GM13977 (cell line): ENCODE measurements at places on chromosomes 2 and 18.

DNA sequence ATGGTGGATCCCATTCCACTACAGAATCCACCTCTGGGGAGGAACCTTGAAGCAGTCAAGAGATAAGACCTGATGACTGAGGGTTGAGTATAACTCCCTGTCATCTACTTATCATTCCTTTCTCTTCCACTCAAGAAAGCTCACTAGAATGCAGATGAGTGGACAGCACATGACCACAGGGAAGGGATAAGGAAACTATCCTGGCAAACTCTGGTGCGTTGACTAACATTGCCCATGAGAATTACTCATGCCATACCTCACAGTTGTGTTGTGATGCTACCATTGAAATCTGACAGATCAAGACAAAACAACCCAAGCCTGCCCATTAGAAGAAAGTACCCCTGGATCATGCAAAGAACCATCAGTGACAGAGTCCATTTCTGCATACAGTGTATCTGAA lies 26.5 kb downstream of the SLC16A14 start:
- DNase-seq = no peak

- no peak for DNase-seq
Observed at GRCh38 chr2:40394597-40394996, 57.3 kb downstream of the SLC8A1 start.

- no peak for DNase-seq
Observed at GRCh38 chr2:86078774-86079545, 26.7 kb downstream of the POLR1A start.

DNA sequence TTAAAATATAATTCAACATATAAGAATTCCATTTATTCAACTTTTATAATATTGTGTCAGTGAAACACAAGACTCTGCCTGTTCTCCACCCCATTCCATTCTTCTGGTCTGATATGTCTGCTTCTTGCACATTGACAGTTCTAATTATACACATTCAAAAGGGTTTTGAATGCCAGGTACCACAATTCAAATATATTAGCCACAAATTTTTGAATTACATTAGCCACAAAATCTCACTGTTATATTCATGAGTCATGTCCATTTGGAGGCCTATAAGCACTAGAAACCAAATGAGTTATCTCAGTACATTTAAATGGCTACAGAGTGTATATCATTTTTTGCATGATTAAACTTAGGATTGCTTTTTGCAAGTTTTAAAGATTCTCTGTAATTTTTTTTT lies 72.1 kb downstream of the CCDC150 start:
- DNase-seq = no peak

- DNase-seq = no peak
Observed at GRCh38 chr2:67841711-67842110, 221.1 kb downstream of the C1D start.

DNA sequence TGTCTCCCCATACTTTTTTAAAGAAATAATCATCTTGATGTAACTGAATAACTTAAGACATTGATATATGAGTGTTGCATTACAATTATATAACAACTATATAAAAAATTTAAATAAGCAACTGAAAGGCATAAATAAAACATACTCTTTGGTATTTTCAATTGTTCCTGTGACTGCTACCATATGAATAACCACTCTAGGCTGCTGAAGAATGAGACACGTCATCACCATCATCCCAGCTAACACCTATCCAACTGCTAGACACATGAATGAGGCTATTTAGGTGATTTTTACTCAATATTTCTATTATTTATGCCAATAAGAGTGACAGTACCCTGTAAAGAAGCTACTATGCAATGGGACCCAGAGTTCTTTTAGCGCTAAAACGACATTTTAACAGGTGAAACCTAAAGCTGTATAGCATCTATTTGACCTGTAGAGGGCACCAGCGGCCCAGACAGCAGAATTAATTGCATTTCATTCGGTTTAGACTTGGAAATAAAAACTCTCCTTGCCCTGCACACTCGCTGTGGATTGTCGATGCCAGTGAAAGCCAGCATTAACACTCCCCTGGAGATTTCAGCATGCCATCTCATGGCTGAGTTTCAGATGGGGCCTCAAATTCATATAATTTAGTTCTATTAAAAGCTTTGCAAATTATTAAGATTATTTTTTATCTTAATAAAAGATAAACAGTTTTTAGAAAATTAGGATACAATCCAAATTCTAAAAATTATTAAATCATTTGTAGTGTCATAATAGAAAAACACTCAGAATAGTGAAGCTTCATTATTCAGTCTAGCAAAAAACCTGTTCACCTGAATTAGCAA lies 89.4 kb upstream of the MAP2 start:
- peak; percentile 34 for DNase-seq

DNA sequence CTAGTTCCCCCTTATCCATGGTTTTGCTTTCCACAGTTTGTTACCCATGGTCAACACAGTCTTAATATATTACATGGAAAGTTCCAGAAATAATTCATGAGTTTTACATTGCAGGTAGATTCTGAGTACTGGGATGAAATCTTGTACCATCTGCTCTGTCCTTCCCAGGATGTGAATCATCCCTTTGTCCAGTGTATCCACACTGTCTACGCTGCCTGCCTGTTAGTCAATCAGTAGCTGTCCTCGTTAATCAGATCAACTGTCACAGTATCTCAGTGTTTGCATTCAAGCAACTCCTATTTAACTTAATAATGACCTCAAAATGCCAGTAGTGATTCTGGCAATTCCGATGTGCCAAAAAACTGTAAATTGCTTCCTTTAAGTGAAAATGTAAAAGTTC lies 76.3 kb downstream of the DYNC1I2 start:
- no peak for DNase-seq

- DNase-seq = no peak
Observed at GRCh38 chr2:44351088-44351487, 10.2 kb downstream of the PREPL start.

GRCh38 chr2:144004742-144005141 lies 515.2 kb downstream of the ZEB2 start:
- no peak for DNase-seq

DNA sequence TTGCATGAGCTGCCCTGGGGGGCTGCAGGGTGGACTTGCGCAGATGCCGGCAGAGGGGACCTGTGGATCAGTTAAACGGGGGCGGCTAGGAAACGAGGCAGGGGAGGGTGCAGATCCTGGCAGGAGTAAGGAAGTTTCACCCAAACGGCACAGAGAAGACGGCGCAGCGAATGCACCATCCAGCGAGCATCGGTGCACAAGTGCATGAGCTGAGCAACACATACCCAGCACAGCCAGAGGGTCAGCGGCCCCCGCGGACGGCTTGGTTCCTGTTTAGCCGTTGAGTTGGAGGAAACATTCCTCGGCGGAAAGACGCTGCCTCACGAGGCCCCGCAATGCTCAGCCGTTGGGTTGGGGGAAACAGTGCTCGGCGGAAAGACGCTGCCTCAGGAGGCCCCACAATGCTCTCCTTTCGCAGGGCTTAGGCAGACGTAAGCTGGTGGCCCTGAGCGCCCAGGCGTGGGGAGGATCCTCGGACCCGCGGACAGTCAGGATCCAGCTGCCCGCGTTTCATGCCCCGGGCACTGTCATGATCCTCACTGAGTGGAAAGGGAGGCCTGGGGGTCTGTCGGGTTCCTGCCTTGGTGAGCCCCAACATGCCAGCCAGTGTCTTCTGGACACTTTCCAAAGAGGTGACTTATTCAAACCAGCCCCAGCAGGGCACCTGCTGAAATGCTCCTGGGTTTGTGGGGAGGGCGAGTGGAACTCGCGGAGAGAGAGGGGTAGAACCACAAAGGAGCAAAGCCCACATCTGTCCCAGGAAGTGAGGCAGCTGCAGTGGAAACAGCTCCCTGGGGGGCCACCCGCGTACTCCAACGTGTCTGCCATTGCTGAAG lies 86.3 kb downstream of the NDUFA10 start:
- DNase-seq = no peak

DNA sequence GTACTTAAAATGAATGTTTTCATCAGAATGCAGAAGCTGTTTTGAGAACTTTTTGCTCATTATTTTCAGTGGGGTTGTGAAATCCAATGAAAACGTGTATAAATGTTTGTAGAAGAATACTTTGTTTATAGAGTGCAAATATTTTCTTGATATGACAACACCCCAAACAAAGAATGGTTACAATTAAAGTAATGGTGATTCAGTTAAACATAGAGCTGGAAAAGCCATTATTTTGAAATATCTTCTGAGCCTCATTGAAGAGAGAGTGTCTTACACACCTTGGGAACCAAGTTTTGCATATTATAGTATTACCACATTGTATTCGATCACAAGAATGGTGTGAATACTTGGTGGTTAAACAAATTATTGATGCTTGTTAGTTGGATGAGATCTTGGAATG lies 48.7 kb downstream of the SPTBN1 start:
- no peak for DNase-seq

DNA sequence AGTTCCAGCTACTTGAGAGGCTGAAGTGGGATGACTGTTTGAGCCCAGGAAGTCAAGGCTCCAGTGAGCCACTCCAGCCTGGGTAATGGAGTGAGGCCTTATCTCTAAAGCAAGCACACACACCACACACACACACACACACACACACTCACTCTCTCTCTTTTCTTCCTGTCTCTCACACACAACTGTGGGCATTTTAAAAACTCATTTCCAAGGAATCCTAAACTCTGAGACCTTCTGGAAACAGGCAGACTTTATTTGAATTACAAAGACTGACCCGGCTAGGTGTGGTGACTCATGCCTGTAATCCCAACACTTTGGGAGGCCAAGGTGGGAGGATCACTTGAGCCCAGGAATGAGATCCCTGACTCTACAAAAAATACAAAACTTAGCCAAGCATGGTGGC lies 21.3 kb downstream of the WDSUB1 start:
- DNase-seq = no peak

DNA sequence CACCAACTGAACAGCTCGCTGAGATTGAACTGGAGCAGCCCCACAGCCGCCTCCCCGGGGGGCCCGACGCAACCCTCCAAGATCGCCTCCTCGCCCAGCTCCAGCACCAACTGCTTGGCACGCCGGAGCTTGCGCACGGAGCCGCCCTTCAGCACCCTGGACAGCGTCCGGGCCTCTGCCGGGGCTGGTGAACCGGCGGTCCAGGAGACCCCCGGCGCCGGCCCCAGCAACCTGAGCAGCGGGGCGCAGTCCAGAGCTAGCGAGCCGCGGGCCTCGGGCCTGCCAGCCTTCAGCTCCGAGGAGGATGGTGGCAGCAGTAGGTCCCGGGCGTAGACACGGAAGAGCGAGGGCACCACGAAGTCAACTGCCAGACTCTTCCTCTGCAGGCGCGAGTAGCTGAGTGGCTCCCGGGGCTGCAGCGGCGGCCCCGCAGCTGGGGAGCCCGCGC lies 1.2 kb downstream of the ALK start:
- peak; percentile 55 for DNase-seq

- no peak for DNase-seq
Observed at GRCh38 chr2:33111002-33111446, 164.3 kb downstream of the LTBP1 start.

GRCh38 chr18:45108754-45109153 lies 428.1 kb downstream of the SETBP1 start:
- no peak for DNase-seq

DNA sequence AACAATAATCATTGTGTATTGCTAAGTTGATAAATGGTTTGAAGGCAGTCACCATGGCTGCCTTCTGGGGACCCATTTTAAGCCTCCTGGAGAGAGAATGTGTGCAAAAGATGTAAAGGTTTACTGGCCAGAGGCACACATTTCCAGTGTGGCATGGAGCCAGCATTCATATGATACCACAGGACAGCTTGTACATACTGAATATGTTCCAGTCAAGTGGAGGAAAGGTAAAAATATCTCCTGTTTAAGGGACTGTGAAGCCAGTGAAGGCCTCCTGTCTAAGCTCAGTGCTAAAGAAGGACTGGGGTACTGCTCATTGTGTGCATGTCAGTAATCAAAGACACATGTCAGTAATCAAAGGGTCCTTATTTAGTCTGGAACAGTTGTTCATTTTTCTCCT lies 119.2 kb downstream of the BABAM2 start:
- no peak for DNase-seq

DNA sequence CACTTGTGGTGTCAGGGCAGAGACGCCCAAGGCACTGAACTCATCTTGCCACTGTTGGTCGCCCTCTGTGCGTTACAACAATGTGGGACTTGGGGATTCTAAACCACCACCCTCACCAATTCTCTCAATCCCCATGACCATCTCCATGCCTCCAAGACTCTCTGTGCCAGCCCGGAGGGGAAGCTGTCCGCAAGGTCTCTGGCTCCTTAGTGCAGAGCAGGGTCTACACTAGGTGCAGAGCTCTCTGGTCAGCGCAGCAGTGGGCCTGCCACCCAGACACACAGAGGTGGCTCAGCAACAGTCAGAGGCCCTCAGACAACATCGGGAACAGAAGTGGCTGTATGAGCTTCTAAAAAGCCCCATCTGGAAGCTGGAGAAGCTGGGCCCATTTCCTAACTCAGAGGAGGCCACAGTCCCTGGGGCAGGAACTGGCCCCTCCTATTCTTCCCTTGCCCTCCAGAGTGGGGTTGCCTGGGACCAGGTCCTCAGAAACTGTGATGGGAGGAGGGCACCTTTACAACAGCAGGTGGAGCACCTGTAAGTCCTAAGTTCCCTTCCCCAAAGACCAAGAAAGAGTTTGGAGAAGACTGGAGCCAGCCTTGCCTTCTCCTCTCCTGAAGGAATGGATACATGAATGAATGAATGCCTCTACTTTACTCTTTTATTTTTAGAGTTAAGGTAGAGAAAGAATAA lies 37.7 kb downstream of the SERTAD2 start:
- DNase-seq = no peak

DNA sequence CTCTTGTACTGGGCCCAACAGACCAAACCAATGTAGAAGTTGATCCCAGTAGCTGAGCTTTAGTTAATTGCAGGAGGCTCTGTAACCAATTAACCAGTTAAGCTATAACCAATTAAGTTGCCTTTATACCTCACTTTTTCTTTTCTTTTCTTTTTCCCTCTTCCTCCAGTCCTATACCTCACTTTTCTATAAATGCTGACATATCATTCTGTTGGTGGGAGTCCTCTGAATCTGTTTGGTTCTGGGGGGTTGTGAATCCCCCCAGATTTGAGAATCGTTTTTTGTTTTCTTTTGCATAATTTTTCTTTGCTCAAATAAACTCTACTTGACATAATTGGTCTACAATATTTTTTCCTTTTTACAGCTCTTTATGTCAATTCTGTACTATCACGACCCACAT lies 38.1 kb upstream of the ACMSD start:
- no peak for DNase-seq

DNA sequence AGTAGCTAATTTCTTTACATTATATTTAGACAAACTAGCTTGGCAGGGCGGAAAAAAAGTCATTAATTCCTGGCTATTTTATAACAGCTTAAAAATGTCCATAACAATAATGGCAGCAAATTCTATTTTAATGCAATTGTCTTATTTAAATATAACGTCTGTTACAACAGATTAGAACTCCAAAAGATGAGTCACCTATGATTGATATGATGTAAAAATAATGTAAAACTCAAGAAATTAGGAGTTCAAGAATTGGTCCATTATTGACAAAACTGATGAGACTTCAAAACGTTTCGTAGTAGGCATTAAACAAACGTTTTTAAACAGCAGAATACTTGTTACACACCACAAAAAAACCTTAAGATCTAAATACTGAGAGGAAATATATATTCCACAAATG lies 2.7 kb downstream of the XPO1 start:
- DNase-seq = no peak

GRCh38 chr2:168320267-168320666 lies 72.9 kb upstream of the STK39 start:
- DNase-seq = no peak

GRCh38 chr2:11602563-11603204 lies 67.3 kb downstream of the NTSR2 start:
- DNase-seq = no peak

- DNase-seq = peak; percentile 29
Observed at GRCh38 chr2:99088017-99088416, 53.5 kb upstream of the C2orf15 start.
